ENCODE measurements at places on chromosomes 2 and 18.

- DNase-seq, result no peak
Observed at GRCh38 chr2:134170700-134171099, 83.2 kb upstream of the MGAT5 start.

GRCh38 chr2:239012936-239013677, 165.2 kb downstream of the TWIST2 start:
- no peak for DNase-seq

DNA sequence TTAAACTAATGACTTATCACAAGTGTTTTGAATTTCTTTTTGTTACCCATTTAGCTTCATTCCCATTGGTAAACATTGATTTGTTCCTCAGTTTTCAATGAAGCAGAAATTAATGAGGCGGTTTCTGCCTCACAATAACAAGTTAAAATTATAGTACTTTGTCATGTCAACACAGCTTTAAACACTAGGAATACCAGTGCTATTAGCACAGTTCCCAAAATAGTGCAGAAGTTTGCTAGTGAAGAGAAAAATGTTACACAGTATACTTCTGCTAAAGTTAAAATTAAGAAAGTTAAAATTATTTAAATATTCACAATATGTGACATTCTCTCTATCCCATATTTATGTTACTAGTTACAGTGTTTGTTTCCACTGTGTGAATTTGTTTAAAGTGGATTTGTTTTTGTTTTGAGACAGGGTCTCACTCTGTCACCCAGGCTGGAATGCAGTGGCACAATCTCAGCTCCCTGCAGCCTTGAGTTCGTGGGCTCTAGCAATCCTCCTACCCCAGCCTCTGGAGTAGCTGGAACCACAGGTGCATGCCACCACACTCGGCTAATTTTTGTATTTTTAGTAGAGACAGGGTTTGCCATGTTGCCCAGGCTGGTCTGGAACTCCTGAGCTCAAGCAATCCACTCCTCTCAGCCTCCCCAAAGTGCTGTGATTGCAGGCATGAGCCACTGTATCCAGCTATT, 3.8 kb upstream of the CHN1 start:
- no peak for DNase-seq

DNA sequence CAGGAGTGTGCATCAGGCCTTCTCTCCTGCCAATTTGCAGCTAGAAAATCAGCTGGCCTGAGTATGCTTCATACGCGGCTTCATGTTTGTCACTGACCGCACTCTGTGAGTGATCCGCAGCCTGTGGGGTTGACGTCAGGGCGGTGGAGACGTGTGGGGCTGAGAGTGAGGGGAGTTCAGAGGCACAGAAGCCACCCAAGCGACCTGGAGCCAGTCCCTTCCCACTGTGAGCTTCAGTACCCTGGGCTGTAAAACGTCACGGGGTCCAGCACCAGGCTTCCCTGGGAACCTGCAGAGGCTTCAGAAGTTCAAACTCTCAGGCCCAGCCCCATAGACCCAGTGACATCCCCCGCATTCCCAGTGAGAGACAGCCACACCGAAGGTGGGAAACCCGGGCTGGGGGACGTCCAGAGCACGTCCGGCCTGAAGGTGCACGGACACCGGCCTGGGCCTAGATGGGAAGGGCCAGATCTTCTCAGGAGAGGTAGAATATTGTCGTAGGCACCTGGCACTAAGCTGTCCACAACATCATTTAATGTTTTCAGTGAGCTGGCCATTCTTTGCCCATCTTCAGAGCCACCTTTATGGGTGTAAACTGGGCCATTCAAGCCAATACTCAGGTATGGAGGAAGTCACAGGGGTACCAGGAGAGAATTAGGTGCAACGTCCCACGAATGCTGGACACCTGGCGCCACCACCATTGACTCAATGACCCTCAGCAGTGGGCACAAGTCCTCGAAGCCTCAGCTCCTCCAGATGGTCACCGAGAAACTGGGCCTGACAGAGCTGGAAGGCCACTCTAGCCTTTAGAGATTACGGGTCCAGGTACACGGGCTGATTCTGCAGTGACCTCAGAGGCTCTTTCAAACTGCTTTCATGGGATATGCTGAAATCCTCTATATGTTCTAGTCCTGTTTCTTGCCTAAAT, 235.6 kb upstream of the MYT1L start:
- no peak for DNase-seq

DNA sequence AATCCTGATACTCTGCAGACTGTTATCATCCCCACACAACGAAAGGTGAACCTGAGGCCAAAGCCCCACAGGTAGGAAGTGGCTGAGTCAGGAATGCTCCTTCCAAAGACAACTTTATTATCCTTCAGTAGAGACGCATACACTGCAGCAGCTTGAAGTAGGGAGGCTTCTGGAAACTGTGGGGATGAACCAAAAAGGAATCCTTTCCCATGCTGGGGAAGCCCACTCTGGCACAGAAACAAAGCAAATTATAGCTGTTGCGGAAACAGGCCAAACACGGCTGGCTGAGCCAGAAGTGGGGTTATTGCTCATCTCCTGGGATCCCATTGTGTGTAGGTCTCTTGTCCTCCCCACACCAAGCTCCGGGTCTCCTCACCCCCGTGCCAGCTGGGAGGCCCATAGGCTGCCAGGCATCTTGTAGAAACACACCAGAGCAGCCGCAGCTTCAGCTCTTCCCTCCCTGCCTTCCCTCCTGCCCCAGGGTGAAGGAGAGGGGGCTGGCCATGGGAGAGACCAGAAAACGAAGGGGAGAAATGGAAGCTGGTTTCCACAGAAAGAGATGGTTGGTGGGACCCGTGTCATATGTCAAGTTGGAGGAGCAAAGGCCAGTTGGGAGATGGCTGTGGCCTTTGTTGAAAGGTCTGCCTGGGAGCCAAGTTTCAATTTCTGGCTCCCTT, 176.9 kb upstream of the NABP1 start:
- peak; percentile 59 for DNase-seq

DNA sequence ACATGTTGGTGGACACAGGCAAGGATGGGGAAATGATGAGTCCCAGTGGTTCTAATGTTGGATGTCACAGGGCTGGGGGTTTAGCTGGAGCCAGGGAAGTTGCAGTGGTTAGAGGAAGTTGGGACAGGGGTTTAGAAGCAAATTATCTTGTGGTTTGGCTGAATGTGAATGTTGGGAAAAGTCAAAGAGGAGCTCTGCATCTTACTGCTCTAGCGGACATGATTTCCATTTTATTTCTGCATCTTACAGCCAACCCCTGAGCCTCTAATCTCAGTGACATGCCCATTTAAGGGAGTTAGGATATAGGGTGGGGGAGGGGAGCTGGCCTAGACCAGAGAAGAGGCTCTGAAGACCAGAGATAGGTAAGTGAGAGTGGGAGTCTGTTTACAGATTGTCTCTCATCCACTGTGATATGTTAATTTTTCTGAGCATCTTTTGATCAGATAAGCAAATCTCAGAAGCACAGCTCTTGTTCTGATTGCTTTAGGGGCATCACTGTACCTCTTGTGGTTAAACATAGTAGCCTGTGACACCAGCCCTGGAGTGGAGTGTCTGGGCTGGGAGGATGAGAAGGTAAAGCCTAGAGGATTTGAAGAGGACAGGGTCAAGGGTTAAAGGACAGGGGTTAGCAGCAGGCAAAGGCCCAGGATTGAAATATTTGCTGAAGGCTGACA, 43.6 kb downstream of the SETBP1 start:
- DNase-seq, result no peak

GRCh38 chr2:164151522-164151921, 415.7 kb upstream of the FIGN start:
- no peak for DNase-seq

- no peak for DNase-seq
Observed at GRCh38 chr18:48819276-48819675, 131.5 kb downstream of the SMAD7 start.

- DNase-seq, result no peak
Observed at GRCh38 chr2:142748559-142749099, 128.8 kb upstream of the KYNU start.

DNA sequence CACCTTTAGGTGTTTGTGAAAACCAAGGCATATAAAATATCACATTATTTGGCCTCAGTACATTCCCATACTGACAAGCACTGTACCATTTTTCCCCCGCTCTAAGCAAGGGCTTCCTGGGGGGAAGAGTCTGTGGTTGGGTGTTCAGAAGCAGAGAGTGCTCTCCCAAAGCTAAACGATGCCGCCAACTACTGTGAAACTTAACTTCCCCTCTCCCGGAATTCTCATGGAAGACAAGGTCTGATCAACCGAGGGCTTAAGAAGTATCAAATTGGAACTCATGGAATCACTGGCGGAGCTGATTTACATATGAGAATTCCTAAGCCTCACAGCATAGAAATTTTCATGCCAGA, 433 bp upstream of the MFF start:
- no peak for DNase-seq

DNA sequence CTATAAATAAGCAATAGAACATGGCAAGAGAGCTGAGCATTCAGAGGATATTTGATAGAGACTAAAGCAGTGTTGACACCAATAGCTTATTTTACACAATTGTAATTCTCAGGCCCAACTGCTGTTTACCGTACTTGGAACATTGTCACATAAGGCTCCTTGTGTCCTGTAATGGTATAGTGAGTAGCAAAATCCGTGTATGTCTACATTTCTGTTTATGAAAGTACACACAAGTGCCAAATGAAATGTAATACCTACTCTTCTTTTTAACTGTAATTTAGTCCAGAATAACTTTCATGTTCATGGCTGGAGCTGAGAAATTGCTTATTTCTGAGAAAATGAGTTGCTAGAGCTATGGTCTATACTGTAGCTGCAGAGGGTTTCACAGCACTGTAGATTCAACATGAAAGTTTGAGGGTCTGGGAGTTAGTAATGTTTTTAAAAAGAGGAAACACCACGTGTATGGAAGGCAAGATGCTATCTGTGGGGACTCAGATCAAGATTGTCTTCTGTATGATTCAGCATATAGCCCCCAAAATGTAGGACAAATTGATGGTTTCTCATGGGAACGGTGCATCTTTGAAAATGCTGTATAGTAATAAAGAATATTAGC, 110.2 kb upstream of the NOSTRIN start:
- no peak for DNase-seq

- no peak for DNase-seq
Observed at GRCh38 chr2:31266804-31267203, 32.9 kb downstream of the EHD3 start.
